ENCODE measurements at places on chromosomes 3 and 15. TPM values are rescaled to one million over a fixed set of nuclear protein-coding genes. Genes with fewer than 3 reads are reported as not detected.
A peak's percentile ranks its signal among the peaks of the same experiment; 100 is the strongest.

The CHL1 gene
- not detected for total RNA-seq

The MYRIP gene
- total RNA-seq: 0.07 TPM

The CNBP gene
- 227 TPM for total RNA-seq

The SLC51A gene
- total RNA-seq: not detected

The GLT8D1 gene
- total RNA-seq: 95.5 TPM

The TMEM207 gene
- not detected for total RNA-seq

DNA sequence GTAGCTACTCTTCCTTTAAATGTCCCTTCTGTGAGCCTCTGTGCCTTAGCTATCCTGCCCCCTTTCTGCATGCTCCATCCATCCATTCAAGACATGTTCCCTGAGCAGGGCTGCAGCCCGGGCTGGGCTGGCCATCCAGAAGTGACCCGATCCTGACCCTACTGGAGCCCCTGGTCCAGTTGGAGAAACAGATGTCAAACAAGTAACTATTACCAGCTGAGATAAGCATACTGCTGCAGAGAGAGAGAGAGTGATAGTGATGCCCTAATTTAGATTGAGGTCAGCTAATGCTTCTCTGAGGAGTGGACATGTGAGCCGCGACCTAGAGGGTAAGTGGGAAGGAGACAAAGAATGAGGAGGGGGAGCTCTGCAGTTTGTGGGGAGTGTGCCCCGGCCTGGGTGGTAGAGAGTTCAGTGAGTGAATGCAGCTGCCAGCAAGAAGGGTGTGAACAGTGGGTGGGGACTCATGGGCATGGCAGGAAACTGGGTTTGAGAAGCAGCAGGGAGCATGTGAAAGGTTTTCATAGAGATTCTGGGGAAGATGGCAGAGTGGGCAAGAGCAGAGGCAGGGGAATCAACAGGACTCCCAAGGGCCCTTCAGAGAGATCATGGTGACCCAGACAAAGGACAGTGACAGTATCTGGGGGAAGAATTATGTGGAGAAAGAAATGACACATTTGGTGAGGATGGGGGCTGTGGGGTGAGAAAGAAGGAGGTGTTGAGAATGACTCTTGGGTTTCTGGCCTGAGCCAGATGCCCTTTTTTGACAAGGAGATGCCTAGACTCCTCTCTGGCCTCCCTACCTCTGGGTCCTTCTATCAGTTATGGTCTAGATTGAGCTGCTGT lies 44.9 kb downstream of the CHCHD6 start:
- DNase-seq: no peak

- DNase-seq: peak; percentile 99
Observed at GRCh38 chr15:88918738-88919137, 5.6 kb upstream of the MFGE8 start.

- no peak for DNase-seq
Observed at GRCh38 chr3:55607844-55608243, 120.7 kb upstream of the WNT5A start.

- no peak for DNase-seq
Observed at GRCh38 chr3:14139771-14140170, 14.9 kb downstream of the TMEM43 start.

GRCh38 chr3:37742574-37743212 lies 119.0 kb upstream of the CTDSPL start:
- DNase-seq: no peak

GRCh38 chr3:87796137-87796842 lies 262.5 kb downstream of the CGGBP1 start:
- DNase-seq: no peak

DNA sequence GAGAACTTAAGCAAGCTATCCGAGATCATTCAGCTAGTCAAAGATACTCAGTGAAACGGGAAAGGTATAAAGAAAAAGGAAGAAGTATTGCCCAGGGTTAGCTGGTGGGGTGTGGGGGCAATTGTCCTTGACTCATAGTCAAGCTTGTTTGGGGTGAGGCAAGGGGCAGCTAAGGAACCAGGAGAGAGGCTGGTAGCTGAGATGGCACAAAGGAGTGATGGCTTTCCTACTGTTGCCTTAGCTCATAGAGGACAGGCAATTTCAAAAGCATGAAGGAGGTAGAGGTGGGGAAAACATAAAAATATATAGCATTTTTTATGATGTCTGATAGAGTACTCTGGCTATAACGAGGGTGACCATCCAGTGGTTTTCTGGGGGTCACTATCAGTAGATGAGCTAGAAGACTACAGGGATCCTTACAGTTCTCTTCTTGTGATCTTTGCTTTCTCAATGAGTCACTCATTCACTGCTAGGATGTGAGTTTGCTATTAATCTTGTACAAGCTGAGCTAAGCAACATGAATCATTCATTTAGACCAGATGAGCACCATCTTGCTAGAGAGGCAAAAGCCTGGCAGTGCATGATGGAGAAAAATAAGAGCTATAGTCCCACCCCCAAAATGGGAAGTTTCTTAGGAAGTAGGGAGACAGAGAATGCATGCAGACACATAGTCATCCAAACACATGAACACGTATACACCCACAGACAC lies 207.1 kb upstream of the PFN2 start:
- DNase-seq: peak; percentile 77

DNA sequence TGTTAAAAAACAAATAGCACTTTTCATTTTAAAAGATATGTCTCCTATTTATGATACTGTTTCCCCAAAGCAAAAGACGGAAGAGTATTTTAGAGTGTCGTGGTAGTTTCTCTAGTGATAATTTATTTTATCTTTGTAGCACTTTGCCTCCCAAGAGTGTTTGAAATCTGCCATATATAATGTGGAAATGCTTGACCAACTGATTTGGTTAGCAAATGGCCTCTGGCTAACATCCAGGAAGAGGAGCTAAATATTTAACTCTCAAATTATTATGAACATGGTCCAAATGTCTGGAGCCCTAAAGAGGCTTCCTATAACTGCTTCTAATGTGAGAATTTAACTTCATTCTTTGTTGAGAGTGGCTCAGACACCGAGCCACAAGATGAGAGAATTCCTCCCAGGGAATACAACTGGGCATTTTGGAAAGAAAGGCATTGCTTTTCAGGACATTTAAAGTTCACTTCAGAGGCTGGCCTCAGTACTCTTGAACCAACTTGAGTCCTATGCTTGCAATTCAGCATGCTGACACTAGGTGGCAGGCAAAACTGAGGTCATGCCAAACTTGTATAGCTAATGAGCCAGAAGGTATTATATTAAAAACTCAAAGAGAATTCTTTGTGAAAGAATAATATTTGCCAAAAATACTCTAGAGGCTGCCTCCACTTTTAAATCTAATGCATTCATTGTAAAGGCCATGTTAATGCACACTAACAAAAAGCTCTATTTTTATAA lies 104.5 kb downstream of the RARB start:
- DNase-seq: no peak

DNA sequence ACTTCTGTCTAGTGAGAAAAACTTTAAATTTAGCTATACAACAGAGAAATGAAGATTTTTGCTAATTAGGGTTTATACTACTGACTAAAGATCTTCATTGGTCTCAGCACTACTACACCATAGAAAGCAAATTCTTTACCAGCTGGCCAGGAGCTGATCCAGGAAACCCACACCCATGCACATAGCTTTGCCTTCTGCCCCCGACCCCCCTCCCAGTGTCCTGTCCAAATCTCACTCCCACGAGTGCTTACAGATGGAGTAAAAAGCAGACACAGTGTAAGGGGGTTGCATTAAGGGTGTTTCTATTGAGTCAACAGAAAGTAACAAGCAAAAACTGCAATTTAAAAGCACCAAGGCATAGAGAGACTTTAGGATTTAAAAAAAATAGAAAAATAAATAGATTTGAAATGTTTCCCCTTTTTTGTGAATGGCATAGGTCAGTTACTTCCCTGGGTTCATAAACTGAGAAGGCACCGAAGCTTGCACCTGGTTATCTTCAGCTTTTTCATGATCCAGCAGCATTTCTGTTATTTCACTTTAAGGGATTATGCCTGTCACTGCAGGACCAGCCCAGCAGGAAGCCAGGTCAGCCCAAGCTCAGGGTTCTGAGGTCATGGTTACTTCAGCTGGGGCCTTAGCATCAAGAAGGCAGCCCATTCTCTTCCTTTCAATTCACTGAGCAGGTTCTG lies 124.3 kb downstream of the CTNNB1 start:
- no peak for DNase-seq

DNA sequence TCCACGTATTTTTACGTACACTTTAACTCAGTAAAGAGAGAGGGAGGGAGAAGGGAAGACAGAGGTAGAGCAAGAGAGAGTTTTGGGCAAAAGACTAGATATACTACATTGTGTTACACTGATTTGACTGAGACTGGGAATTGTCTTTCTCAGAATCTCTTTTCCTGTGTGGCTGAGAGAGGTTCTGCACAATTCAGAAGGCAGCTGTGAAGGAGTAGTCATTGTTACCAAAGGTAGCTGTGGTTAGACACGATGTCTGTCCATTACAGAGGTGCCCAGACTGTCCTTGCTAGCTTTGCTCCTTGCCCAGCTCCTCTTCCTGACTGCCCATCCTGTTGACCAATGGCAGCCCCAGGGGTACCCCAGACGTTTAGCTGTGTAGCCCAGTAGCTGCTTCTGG lies 577.5 kb upstream of the CBLB start:
- no peak for DNase-seq

Measured in astrocyte (in vitro differentiated cells and primary cell).